Stimulated activated CD4-positive, alpha-beta T cell treated with anti-CD3 and anti-CD28 coated beads, Interleukin-1b, Interleukin-23, amount 100 ng/mL, for 24 hours (primary cell): ENCODE measurements at places on chromosomes 5 and 9.
A peak's percentile ranks its signal among the peaks of the same experiment; 100 is the strongest.

GRCh38 chr9:105359892-105360291 is 87.9 kb upstream of the FSD1L start:
- DNase-seq, result peak; percentile 32

DNA sequence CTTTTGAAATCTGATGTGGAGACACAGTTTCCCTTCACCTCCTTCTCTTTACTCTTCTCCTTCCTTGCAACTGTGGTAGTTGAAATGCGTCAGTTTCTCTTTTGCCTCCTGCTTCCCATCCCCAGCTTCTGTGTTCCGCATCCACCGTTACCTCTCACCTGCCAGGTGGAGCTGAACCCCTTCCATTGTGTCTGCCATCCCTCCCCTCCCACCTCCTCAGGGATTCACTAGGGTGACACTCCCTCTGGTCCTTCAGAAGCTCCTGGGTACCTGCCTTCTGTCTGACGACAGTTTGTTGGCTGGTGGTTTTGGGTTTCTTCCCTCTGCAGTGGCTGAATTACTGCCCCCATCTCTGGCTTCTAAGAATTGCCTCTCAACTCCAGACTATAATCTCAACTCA is 132.1 kb downstream of the SLC24A2 start:
- no peak for DNase-seq

DNA sequence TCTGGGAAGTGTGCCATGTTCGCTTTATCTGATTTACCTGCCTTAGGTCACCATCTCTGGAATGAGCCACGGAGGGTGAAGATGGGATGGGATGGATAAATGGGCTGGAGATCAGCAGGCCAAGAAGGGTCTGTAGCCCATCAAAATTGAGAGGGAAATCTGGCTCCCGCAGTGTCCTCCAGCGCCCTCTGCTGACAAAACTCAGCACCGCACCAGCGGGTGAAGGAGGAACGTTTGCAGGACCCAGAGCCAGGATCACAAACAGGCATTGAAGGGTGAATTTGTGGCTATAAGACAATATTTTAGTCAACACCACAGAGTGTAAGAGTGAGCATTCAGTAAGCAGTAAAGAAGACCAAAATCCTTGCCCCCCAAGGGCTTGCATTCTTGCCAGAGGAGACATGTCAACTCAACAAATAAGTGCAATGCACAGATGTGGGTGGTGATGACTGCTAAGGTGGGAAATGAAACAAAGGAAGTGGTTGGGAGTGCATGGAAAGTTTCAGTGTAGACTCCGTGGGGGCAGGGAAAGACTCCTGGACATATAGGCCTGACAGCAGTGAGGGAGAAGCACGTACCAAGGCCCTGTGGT is 124.4 kb downstream of the TENT4A start:
- DNase-seq, result no peak

DNA sequence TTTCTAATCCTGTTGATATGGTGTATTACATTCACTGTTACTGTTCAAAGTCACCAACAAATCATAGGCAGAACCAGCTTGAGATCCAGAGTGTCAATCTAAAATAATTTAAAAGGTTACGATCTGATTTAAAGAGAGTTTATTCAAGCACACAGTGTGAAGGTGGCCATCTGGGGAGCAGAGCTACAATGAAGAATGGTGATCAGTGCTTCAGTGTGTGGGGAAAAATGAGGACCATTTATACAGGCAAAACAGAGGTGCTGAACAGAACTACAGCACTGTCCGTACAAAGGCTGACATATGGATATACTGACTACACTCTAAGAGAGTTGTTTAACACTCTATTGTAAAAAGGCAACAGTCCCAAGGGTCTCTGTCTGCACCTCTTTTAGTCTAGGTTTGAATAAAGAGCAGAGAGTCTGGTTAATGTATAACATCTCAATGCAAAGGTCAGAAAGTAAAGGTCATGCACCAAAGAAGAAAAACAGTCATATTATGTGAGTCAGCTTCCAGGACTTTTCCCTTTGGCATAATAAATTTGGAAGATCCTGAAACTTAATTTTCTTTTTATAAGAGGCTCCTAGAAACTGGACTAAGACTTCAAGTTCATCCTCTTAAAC is 29.7 kb upstream of the TDRD7 start:
- no peak for DNase-seq

DNA sequence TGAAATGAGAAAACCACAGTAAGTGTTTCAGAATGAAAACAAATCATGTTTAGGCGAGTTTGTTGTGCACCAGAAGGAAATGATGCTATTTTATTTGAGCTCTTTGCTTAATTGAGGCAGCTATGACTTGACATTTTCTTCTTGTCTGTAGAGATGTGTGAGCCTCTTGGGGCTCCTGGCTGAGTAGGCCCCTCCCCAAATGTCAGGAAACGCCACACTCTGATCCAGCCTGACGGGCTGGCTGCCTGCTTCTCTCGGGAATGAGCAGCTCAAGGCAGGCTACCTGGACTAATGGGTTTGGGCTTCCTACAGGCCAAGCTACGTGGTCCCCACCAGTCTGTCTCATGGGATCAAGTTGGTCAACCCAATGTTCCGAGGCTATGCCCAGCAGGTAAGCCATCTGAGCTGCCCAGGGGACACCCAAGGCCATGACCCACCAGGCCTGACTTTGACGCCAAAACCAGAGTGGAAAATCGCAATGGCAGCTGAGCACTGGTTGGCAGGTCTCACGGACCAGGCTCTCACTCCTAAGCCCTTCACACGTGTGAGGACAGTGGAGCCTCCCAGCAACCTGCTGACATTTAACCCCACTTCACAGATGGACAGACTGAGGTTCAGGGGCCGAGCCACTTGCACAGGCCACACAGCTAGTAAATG is 29.9 kb downstream of the USP20 start:
- no peak for DNase-seq

GRCh38 chr9:98359569-98359968 is 104.1 kb upstream of the TBC1D2 start:
- no peak for DNase-seq

GRCh38 chr5:125440905-125441304 is 694.5 kb upstream of the ZNF608 start:
- no peak for DNase-seq

GRCh38 chr5:151051931-151052608 is 28.8 kb downstream of the TNIP1 start:
- no peak for DNase-seq

GRCh38 chr9:3028535-3028934 is 184.6 kb upstream of the PUM3 start:
- no peak for DNase-seq

- DNase-seq, result no peak
Measured at GRCh38 chr5:153699035-153699434, 208.6 kb downstream of the GRIA1 start.

DNA sequence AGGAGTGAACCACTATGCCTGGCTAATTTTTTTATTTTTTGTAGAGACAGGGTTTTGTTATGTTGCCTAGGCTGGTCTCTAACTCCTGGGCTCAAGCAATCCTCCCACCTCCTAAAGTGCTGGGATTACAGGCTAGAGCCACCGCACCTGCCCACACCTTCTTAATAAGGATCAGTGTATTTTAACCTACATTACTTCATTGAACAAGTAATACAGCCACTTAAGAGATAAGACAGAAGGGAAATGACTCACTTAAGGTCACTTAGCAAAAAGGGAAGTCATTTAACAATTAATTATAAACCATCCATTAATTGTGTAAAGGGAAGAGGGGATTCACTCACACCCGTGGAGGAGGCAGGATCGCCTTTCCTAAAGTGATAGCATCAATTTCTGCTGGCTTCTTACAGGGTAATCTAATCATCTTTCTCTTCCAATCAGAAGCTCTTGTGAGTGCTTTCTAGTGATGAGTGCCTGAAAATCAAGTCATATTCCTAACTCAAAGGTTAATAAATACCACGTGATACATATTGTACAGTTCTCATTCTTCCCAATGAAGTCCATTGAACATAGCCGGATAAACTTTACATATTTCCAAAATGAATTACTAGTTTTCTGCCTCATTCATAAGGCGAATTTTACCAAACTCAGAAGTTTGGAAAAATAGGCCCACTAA is 3.5 kb downstream of the FBXW11 start:
- no peak for DNase-seq

- no peak for DNase-seq
Measured at GRCh38 chr9:93267681-93268505, 84.0 kb downstream of the WNK2 start.

- no peak for DNase-seq
Measured at GRCh38 chr5:3377176-3377575, 218.5 kb upstream of the IRX1 start.

DNA sequence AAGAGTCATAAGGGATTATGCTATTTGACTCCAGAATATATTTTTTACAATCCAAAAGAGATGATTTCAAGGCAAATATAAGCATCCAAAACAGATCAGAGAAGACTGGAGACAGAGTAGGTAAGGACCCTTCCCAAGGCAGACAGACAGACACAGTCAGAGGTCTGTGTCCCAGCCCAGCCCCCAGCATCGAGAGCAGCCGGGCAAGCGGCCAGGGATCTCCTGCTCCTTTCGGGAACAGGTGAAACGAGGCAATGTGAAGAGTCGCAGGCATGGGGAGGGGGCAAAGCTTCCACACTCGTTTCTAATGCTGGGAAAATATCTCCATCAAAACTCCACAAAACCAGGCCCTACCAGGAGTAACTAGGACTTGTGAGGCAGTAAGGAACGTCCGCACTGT is 5.8 kb downstream of the PAEP start:
- no peak for DNase-seq

DNA sequence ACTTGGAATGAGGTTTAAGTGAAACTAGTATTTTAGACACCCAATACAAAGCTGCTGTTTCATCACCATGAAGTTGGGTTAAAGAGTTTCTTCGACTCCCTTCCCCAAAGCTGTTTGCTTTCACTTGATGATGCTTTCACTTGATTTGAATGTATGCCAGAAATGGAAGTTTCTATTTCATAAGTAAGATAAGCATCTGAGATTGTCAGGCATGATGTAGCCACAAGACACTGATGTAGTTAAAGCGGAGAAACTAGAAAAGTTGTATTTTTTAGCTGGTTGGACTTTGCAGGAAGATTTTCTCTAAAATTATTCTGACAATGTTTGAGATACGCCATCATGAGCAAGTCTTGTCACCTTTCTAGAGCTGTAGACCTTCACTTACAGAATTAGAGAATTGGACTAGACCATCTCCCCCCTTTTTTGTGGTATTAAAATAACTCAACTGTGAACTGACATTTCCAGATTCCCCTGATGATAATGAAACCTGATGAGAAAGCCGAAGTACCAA is 20.0 kb downstream of the MOCS2 start:
- no peak for DNase-seq

DNA sequence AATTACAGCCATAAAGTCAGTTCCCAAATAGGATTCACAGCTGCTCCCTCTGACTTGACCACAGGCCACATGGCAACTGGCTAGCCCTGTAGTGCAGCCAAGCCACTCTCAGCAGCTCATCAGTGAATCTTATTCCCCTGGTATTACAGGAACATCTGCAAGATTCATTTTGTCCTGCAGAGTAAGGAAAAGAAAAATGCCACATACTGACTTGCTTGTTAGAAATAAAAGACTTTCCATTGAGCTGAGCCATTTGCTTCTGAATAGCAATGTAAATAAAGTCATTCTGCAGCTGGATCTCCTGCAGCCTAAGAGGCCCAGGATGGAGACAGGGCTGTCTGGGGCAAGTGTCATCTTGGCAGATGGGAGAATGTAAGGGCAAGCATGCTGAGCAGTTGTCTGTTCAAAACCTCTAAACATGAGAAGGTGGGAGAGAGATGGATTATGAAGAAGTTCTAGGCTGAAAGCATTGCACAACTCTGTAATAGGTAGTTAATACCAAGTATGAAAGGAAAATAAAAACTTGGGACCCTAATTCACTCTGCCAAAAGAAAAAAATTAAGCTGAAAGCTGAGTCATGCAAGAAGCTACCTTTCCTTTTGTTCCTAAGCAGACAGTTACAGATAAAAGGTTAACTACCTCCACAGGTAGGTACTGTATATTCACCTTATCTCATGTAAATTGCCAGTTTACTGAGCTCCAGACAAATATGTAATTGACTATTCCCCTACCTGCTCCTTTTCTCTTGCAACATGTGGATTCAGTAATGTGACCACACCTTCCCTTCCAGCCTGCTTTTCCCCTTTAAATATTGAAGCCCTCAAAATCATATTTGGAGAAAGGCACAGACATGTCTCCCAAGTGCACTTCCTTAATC is 244.4 kb upstream of the RAI14 start:
- DNase-seq, result no peak

DNA sequence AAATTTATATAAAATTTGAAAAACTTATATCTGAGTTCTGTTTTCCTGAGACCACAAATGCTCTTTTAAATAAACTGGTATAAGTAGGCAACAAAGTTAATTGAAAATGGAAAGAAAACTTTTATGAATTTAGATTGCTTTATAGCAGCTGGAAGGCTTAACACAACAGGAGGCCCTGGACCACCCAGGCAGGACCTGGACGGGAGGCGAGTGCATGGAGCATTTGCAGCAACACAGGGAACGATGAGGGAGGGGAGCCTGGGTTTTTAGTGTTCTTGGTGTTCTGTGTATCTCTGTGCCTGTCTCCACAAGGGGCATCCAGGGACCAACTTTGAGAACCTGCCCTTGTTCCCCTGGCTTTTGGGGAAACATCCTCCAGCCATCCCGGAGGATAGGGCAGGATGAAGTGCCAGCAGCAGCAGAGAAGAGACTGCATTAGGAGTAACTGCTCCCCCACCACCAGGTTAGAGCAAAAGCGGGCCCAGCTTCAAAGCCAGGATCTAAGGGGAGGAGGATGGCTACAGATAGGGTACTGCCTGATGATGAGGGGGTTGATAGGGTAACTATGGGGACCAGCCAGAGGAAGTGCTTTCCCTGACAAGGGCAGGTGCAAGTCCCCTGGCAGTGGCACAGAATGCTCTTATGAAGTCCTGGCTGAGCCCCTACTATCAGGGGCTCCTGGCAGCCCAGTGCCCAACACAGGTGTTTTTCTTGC is 6.7 kb upstream of the SPATA31E1 start:
- DNase-seq, result no peak

GRCh38 chr9:130891688-130892476 is 4.7 kb downstream of the QRFP start:
- DNase-seq, result no peak

DNA sequence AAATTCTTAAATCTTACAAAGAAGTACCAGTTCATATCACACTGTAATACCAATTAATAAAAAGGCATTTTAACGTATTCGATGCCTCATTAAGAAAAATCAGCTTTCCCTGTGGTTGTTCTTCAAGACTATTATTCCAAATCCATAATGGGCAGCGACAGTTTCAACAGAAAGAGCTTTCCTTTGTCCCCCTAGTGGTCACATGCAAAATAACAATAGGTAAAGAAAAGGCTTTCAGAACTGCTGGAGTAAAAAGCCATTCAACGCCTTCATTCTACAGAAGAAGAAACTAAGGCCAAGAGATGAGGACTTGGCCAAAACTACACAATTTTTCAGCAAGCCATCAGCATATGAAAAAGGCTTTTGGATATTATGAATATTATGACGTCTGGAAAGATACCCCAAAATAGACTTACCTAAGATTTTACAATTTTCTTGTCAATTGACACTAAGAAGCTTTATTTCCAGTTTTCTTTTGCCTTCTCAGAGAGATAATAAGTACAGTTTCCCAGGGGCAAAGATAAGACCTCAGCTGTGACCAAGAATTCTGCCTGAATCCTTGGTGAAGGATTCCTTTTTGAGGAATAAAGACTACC is 6.7 kb upstream of the CDH6 start:
- no peak for DNase-seq

- no peak for DNase-seq
Measured at GRCh38 chr5:343461-344401, 22.2 kb downstream of the AHRR start.
